ENCODE measurements at places on chromosomes 13 and 19.

- no peak for DNase-seq
Measured at GRCh38 chr13:58085274-58085673, 453.7 kb downstream of the PCDH17 start.

- DNase-seq = no peak
Measured at GRCh38 chr19:389935-390289, 19.0 kb downstream of the C2CD4C start.

DNA sequence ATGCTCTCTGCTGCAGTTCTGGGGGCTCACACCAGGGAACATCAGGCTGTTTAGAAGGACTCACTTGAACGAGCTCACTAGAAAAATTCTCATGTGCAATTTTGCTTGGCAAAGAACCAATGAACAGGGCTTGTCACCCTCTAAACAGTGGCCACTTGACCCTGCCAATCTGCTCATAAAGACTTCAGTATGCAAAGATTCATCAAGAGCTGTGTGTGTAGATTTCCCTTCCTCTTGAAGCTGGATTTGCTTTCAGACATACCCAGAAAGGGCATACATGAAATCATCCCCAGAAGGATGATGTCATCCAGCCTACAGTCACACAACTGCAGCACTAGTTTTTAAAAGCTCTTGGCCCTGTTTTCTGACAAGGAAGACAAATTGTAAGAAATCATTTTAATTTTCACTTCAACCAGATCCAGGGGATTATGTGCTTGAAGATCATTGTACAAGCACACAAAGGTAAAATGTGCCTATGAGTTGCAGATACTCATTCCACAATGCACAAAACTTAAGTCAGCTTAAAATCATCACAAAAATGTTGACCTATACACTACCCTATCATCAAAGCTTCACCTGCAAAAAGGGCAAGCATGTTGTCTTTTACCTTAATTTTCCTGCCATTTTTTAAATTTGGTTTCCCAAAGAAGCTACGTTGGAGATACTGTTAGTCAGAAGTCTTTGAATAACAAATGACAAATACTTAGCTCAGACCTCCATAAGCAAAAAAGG lies 5.2 kb upstream of the STK24 start:
- DNase-seq = no peak

DNA sequence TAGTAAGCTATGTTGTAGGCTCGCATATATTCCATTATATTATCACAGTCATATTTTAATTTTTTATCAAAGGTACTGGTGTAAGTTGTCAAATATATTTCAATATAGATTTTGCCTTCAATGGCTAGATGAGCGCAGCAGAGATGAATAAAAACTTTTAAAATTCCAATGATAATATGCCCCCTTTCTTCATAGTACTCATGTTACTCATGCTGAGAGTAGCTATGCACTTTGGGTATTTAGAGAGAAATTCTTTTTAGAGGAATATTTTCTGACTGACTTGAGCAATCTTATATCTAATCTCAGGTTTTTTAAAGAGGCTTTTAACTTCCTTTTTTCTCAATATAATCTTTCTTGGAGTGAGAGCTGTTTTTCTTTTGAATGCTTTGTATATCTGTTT lies 11.4 kb downstream of the ZNF254 start:
- DNase-seq = no peak

DNA sequence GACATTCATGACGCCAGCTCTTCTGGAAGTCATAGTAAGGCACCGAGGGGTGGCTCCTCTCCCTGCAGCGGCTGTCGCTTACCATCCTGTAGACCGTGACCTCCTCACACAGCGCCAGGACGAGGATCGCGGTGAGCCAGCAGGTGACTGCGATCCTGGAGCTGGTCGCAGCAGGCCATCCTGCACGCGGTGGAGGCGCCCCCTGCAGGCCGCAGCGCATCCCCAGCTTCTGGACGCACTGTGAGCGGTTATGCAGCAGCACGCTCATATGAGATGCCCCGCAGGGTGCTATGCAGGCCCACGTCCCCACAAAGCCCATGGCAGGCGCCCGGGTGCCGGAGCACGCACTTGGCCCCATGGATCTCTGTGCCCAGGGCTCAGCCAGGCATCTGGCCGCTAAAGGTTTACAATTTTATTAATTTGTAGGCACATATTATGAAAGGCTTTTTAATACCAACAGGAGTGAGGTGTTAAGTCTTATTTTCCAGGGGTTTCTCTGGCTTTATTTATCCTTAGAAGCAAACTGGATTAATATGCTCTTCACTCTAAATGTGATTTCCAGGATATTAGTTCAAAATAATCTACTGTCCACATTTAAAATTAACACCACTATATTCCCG lies 35.6 kb upstream of the PSPC1 start:
- no peak for DNase-seq

GRCh38 chr19:3880471-3881271 lies at the start of gene ATCAY:
Gene ATCAY, plus strand, starts transcription at chr19:3880685. Its CDS starts 5,083 bp downstream, at chr19:3885768.
- no peak for DNase-seq

GRCh38 chr13:78689011-78689410 lies 30.1 kb upstream of the OBI1 start:
- no peak for DNase-seq

DNA sequence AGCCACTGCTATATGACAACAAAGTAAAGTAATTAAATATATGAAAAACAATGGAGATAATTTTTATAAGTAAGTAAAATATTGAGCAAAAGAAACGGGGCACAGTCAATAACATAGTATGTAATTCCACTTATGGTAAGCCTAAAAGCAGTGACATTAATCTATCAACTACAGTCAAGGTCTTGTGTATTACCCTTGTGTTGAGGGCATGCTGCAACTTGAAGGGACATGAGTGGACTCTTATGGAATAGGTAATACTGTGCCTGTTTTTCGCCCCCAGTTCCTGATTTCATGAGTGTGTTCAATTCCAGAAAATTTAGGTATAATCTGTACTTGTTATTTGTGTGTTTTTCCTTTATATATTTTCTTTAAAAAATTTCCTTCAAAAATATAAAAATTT lies 201.3 kb upstream of the SLITRK6 start:
- DNase-seq = no peak

- no peak for DNase-seq
Measured at GRCh38 chr13:40960716-40961115, 58.4 kb downstream of the ELF1 start.

GRCh38 chr19:29515233-29515619 lies 10.6 kb upstream of the VSTM2B start:
- no peak for DNase-seq

GRCh38 chr13:34156841-34157365 lies 339.0 kb downstream of the RFC3 start:
- no peak for DNase-seq

DNA sequence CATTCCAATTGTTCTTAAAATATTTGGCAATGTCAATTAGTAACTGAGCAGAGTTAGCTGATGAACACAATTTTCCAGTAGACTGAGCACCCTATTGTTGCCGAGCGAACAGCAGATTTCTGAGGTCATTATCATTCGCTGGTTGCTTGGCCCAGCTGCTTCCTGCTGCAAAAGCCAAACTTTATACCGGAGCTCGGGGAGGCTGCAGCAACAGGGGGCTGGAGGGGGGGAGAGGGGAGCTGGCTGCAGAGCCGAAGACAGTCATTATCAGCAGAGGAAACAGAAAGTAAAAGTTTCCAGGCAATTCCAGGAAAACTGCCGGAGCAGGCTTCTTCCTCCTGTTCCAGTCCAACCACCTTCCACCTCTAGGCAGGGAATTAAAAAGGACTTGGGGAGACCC lies 77.9 kb downstream of the ZNF536 start:
- no peak for DNase-seq

DNA sequence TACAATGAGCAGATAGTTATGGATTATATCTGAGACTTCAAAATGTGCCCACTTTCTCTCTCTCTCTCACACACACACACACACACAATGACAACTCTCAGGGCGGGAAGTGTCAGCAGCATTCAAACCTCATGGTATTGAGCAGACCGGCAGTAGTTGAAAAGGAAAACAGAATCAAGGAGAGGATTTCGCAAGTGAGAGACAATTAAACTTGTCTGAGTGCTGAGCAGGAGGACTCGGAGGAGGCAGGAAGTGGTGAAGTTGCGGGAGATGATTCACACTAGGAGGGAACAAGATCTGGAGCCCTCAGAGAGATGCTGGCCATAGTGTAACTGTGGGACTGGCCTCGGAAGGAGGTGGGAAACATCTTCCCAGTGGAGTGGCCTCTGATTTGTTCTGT lies 353.1 kb downstream of the EFNB2 start:
- no peak for DNase-seq

DNA sequence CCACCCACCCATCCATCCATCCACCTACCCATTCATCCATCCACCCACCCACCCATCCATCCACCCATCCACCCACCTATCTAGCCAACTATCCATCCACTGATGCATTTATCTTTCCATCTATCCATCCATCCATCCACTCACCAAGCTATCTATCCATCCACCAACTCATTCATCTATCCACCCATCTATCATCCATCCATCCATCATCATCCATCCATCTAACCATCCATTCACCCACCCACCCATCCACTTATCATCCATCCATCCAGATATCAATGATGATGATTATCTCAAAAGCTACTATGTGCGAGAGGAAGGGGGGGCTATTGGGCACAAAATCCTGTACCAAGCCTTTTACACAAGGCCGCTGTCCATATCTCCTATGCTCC lies 5.5 kb downstream of the YIF1B start:
- no peak for DNase-seq
